Renal cortex interstitium (tissue), 15 donors: ENCODE measurements at places on chromosomes 6 and 20. TPM values are rescaled to one million over a fixed set of nuclear protein-coding genes. Genes with fewer than 3 reads are reported as not detected.

DNA sequence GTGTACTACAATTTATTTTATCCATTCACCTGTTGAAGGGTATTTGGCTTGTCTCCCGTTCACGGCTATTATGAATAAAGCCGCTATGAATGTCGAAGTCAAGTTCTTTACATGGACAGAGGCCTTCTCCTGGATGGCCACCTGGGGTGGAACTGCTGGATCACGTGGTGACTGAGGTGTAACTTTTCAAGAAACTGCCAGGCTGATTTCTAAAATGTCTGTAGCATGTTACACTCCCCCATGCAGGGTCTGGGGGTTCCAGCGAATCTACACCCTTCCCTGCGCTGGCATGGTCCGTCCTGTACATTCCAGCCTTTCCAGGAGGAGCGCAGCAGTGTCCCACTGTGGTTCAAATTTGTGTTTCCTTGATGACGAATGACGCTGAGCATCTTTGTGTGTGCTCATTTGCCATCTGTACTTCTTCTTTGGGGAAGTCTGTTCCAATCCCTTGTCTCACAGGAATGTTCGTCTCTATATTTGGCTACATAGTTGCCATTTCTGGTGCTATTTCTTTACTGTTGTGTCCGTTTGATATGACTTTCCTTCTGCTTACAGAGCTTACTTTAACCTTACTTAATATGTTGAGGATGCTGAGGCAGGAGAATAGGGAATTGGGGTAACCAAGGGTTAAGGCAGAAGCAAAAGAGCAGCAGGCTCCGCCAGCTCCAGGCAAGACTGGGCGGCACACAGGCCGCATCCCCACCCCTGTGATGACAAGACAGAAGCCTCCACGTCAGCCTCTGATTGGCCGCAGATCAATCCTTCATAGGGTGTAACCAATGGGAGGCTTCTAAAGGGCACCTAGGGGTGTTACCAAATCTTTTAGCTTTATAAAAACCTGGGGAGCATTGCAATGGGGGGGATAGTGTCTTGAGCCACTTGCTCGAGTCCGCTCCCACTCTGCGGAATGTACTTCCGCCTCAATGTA is 106.6 kb downstream of the TAF4 start:
- DNase-seq, result no peak

DNA sequence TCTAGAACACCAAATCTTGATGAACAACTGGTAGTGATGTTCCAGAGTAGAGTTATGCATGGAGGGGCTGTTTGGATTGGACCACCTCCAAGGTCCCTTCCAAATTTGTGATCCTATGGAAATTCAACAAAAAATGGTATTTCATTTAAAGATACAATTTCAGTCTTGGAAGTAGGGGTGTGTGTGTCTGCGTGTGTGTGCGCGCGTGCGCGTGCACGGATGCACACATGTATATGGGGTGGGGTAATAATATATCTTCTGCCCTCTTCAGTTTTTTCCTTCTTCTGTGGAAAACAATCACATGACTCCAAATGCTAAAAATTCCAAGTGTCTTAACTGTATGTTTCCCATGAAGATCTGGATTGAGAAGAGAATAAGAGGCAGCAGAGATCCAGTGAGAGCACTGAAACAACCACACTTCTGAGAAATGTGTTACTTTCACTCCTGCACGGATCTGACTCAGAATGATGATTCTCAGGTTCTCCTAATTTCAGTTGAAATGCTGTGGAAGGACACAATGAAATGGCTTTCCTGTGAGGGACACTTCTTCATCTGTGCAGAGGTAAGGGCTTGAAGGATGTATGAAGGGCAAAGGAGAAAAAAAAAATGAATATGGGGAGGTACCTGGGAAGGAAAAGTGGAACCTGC is 10.6 kb upstream of the IL17F start:
- no peak for DNase-seq

Gene ZFP57
- polyA plus RNA-seq, result 0.22 TPM

GRCh38 chr6:108116546-108117426 is 42.2 kb upstream of the OSTM1 start:
- DNase-seq, result no peak

Gene MUCL3
- polyA plus RNA-seq, result 0.03 TPM

DNA sequence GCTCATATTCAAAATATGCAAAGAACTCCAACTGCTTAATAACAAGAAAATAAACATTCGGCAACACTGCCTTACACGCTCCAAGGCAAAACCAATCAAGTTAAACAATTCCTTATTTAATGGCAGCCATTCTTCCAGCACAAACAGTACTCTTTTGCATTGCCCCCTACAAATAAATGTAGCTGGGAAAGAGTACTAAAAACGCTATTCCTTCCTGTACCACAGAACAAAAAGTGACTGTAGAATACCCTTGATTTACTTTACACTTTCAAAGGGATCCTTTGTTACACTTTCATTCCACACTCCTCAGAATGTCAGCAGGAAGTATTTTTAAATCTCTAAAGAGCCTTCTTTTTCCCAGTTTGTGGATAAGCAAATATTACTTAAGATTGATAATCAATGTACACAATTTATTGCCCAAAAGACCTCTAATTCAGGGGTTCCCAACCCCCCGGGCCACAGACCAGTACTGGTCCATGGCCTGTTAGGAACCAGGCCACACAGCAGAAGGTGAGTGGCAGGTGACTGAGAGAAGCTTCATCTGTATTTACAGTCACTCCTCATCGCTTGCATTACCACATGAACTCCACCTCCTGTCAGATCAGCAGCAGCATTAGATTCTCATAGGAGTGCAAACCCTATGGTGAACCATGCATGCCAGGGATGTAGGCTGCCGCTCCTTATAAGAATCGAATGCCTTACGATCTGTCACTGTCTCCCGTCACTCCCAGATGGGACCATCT is 51.6 kb downstream of the MBOAT1 start:
- no peak for DNase-seq

Gene ARFGAP1
- 90.2 TPM for polyA plus RNA-seq

DNA sequence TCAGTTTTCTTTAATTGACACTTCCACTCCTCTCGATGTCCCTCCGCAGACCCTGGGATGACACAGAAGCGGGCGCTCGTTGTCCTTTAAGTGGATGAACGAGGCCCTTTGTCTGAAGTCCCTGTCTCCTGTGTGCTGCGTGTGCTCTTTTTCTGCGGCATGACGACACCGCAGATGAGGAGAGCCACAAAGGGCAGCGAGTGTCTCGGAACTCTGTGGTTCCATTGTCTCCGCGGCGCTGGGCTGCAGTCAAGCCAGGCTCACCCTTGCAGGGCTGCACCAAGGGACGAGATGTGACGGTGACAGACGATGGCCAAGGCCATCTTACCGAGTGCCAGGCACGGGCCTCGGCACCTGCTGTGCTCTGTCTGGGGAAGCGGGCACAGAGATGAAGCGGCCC is 10.6 kb downstream of the PRR18 start:
- no peak for DNase-seq

- DNase-seq, result peak; percentile 53
These were observed 4.6 kb downstream of the HLA-DPB1 start for GRCh38 chr6:33080127-33081089.

DNA sequence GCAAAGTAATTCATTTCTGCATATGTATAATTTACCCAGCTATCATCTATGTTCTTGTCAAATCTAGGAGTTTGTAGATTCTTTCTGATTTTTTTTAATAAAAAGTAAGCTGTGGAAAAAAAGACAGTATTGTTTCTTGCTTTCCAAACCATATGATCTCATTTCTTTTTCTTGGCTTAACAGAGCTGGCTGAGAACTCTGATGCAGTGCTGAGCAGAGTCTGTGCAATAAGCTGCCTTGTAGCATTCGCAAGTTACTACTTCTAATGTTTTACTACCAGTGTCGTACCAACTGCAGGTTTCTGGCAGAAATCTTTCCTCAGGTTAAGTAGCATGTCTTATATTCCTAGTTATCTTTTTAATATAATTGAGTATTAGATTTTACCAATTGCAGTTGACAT is 15.6 kb downstream of the RRBP1 start:
- no peak for DNase-seq

DNA sequence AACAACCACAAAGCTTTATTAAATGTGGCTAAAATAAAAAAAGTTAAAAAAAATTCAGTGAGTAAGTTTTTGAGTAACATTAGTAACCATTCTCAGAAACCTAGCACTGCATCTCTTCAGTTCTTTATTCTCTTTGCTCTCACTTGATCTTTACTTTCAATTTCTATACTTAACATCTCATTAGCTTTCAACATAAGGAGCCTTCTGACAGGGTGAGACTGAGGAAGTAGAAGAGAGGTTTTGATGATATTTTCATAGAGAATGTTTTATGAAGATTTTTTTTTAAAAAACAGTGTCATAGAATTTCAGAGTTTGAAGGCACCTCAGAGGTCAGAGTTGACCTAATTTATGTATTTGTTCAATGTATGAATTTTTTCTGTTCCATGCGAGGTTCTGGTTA is 60.8 kb downstream of the FAM83B start:
- DNase-seq, result no peak

- no peak for DNase-seq
These were observed 8.0 kb downstream of the SERINC3 start for GRCh38 chr20:44513871-44514270.

Gene RAET1L
- polyA plus RNA-seq, result not detected

GRCh38 chr6:164114651-164115050 is 700.1 kb downstream of the QKI start:
- no peak for DNase-seq

DNA sequence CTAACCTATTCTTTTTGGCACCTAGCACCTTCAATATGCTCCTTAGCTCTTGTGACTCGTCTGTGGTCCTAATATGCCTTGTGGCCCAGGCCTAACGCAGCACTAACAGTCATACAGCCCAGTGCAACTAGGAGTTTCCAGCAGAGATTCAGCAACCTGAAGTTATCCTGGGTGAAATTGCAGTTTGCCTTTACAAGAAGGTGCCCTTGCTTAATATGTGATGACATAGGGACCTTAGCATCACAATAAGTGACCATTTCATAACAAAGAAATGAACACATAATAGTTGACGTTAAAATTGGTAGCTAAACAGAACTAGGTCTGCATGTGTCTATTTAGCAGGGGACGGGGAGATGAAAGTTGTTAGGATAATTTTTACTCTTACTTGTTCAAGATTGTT is 10.1 kb downstream of the FIG4 start:
- DNase-seq, result no peak

DNA sequence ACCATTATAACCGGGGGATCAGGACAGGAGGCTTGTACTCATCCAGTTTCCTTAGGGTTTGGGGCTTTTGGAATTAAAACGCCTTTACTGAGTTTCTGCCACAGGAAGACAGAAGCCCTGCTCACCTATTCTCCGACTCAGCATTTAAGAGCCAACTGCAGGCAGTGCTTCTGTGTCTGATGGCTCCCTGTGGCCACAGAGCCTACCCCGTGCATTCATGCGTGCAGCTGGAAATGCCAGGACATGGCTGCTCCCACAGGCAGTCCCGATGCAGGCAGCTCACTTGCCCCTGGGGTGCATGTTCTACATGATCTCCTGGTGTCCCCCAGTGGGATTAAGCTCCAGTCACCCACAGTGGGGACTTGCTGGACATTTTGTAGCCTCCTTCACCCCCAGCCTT is 22.2 kb downstream of the ZNF831 start:
- no peak for DNase-seq

Gene CYP21A2
- 0.29 TPM for polyA plus RNA-seq

DNA sequence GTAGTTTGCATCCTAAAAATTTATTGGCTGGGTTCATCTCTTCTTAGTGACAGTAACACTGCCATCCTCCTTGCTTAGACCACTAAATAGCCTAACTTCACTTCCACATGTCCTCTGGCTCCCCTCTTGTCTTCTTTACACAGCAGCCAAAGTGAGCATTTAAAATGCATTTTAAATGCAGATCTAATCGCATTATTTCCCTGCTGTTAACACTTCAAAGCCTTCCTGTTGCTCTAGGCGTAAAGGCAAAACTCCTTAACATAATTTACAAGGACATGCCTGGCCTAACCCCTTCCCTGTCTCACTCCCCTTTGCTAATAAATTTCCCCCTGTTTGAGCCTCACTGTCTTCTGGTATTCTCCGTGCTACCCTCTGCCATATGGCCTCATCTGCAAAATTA is 26.5 kb downstream of the NKAIN2 start:
- peak; percentile 22 for DNase-seq

DNA sequence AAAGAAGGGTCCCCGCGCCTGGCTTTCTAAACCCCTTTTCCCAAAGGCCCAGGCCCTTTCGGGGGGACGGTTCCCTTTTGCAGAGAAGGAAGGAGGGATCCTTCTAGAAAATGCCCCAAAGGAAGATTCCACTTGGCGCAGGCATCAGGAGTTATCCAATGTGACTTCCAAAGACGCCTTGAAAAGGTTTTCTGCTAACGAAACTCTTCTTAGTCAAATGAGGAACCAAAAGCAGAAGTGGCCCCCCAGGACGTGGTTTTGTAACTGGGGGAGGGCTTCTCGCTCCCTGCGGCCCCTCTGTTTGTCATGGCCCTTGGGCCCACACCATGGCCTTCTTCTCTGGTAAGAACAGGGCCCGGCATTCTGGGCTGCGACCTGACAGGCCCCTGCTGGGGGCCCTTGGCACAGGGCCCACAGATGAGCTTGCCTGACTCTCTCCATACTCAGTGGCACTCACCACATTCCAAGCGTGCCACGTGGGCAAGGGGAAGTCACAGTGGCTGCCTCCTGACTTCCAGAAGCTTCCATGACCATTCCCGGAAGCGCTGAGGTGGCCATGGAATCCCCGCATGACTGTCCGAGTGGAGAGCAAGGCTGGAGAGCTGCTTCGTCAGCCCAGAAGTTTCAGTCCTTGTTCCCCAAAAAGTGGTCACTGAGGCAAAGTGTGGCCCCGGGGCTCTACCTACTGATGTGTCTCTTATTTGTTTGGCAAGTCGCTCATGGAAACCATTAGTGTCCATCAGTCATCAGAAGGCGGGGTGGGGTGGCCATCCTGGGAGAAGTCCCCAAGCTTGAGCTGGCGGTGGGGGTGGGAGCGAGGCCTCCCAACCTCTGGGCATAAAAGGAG is 834 bp upstream of the CTSZ start:
- DNase-seq, result no peak

DNA sequence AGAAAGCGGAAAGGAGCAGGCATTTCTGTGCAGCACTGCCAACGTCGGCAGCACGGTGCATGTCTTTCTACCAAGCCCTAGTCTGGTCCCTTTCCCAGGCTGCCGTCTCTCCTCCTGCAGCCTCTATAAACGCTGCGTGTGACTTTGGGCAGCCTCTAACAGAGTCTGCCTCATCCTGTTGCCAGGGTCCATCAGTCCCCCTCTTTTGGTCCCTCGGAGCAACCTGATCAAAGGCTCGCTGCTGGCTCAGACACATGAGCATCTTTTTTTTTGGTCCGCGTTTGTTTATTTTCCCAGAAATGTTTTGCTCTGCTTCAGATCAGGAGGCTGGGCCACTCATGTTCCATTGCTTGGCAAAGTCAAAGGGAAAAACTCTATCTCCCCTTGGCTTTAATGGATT is 166.8 kb upstream of the CST7 start:
- DNase-seq, result no peak

DNA sequence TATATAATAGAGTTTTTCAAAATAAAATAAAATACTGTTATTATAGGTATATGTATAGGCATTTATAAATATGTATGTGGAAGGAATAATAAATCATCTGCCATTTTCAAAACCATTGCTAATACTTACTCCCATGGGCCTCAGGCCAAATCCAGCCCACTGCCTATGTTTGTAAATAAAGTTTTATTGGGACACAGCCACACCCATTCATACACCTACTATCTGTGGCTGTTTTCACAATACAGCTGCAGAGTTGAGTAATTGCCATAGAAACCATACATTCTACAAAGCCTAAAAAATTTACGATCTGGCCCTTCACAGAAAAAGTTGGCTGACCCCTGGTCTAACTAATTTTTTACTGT is 9.5 kb downstream of the ALDH5A1 start:
- DNase-seq, result no peak

Gene FOXC1
- polyA plus RNA-seq, result 83.1 TPM

Gene RCAN2
- polyA plus RNA-seq, result 19.9 TPM

Gene TLDC2
- 1.8 TPM for polyA plus RNA-seq
